ENCODE measurements at places on chromosomes 2 and 18.

DNA sequence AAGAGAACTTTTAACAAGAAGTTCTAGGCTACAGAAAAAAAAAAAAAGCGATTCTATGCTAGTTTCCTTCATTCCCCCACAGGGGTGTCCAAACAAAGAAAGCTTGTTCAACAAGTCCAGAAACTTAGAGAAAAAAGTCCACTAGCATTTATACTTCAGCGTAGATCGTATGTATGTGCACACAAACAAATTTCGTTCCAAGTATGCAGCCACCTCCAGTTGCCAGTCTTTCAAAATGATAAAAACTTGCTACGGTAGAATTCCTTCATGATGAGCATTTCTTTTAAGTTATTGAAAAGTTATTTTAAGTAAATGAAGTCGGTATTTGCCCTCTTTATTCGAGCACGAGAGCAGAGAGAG lies 3.7 kb upstream of the OTX1 start:
- no peak for DNase-seq

GRCh38 chr2:103208916-103209315 lies 447.1 kb downstream of the TMEM182 start:
- no peak for DNase-seq

- no peak for DNase-seq
Measured at GRCh38 chr18:30352551-30353168, 689.9 kb downstream of the DSC3 start.

- no peak for DNase-seq
Measured at GRCh38 chr2:226030788-226031646, 631.5 kb downstream of the NYAP2 start.

DNA sequence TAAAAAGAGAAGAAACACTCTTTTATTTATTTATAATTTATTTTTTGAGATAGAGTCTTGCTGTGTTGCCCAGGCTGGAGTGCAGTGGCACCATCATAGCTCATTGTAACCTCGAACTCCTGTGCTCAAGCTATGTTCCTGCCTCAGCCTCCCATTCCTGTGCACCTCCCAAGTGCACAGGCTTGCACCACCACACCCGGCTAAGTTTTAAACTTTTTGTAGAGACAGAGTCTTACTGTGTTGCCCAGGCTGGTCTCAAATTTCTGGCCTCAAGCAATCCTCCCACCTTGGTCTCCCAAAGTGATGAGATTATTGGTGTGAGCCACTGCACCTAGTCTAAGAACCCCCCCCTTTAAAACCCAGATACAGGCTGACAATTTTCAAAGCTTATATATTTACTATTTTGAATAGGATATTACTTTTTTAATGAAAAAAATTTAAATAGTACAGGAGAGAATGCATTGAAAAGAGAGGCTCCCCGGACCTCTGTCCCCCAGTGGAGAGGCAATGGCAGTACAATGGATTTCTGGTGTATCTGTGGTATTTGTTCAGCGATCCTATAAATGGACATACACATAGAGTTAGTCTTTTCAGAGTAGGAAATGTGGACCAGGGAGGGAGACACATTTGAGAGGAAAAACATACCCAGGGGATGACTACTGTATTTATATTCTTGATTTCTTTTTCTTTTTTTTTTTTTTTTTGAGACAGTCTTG lies 48.1 kb upstream of the CNOT11 start:
- DNase-seq, result no peak

Data from activated CD4-positive, alpha-beta T cell treated with anti-CD3 and anti-CD28 coated beads for 24 hours (primary cell).